ENCODE measurements at places on chromosomes 5 and 9.

GRCh38 chr9:79013715-79014610 is 557.8 kb upstream of the TLE4 start:
- DNase-seq: no peak

DNA sequence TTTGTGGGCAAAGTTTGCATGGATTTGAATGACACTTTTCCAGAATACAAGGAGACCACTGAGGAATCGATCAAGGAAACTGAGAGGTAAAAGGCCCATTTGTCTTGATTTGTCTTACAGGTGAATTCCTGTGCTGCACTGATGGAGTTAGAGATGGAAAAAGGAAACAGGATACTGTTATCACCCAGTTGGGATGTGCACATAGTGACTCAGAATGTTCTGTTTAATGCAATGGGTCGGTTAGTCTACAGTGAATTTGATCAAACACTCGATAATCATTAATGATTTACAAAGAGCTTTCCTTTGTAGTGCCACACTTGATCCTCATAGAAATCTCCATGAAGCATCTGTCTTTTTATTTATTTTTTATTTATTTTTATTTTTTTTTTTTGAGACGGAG is 64.7 kb downstream of the GDA start:
- DNase-seq: no peak

GRCh38 chr5:177133853-177134696 is 502 bp downstream of the NSD1 start:
- peak; percentile 54 for DNase-seq

DNA sequence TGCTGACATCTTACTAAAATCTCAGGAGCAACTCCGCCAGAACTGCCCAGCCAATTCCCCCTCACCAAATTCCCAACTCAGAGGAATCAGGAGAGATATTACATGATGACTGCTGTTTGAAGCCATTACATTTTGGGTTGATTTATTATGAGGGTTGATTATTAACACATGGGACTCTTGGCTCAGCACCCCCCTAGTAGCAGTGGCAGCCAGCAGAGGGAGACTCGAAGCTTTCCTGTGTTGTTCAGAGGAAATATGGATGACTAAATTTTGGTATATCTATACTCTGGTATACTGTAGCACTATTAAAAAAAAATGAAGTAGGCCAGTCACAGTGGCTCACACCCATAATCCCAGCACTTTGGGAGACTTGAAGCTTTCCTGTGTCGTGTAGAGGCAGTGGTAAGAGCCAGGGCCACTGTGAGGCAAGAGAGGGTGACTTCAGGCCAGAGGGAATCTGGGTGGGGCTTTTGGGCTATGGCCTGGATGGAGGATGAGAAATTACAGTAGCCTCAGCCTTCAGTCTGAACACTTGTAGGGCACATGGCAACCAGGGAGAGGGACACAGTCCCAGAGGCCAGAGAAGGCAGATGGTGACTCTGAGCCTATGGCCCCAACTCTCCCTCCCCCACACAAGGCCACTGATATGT is 111.4 kb downstream of the LHX2 start:
- DNase-seq: peak; percentile 20

DNA sequence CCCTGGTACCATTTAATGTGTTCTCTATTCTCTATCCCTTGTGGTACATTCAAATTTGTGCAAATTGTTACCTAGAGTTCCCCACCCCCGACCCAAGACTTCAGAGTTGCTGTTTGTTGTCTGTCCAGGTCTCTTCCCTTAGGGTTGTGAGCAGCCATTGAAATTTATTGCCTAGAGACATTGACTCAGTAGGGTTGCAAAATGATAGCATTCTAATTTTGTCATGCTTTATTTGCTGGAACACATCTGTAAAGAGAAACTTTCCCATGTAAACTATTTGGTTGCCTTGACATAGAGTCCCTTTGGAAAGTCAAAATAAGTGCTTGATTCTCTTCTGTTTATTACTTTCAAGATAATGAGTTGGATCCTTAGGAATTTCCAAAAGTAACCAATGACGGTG is 91.7 kb upstream of the KLF9 start:
- DNase-seq: no peak

GRCh38 chr5:14513266-14513665 is 68.3 kb upstream of the OTULINL start:
- no peak for DNase-seq

All from activated CD4-positive, alpha-beta memory T cell treated with anti-CD3 and anti-CD28 coated beads for 36 hours (primary cell).